ENCODE measurements at places on chromosomes 1 and 21.

GRCh38 chr21:37863842-37864241, 52.4 kb downstream of the KCNJ6 start:
- no peak for DNase-seq

- DNase-seq, result no peak
Observed at GRCh38 chr21:42102076-42102475, 31.0 kb downstream of the UMODL1 start.

DNA sequence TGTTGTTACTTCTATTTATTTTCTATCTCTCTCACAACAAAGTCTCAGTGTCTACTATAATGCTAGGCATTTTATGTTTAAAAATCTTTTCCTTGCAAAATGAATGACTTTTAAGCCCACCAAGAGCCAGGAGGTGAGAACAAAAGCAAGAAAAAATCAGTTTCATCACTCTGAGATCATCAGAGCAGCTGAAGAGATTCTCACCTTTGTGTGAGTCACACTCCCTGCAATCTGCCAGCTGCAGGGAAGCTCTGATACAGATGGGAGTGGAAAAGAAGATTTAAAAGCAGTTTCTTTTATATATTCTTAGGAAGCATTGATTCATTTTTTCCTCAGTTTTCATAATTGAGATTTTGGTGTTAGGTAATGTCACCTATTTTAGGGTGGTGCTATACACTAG, 107.6 kb downstream of the LHX9 start:
- DNase-seq, result no peak

GRCh38 chr1:46246548-46247435, 771 bp upstream of the RAD54L start:
- peak; percentile 47 for DNase-seq

Data from stimulated activated CD8-positive, alpha-beta memory T cell treated with anti-CD3 and anti-CD28 coated beads, Interleukin-7, amount 100 ng/mL, for 24 hours (primary cell).